ENCODE measurements at places on chromosomes 13 and 19.

GRCh38 chr13:74171641-74172040 lies 37.4 kb upstream of the KLF12 start:
- no peak for DNase-seq

DNA sequence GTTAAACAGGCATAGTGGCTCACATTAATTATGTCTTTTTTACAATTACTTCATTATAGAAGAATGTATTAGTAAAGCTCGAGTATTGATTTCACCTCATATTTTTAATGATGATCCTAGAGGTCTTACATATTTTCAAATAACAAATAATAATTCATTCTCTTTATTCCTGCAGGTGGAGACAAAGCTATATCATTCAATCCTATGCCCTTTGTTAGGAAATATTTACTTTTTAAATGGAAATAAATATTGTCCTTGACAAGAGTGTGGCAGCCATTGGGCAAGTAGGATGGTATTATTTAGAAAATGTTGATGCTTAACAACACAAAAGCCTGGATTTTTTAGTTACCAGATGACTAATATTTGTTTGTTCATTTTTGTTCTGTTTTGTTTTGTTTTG lies 127.6 kb downstream of the COG6 start:
- DNase-seq = no peak

- peak; percentile 26 for DNase-seq
Observed at GRCh38 chr19:5130371-5131030, 161.6 kb downstream of the KDM4B start.

DNA sequence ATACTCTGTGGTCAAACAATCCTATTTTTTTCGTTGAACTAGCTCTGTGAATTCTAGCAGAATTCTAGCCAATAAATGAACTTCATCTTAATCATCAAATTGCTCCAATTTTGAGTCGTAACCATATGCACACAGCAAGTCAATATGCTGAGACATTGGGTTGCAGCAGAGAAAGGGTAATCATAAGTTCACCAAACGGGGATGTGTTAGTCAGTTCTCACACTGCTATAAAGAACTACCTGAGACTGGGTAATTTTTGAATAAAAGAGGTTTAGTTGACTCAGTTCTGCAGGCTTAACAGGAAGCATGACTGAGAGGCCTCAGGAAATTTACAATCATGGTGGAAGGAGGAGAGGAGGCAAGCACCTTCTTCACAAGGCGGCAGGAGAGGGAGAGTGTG lies 67.7 kb upstream of the ABCC4 start:
- DNase-seq = no peak

DNA sequence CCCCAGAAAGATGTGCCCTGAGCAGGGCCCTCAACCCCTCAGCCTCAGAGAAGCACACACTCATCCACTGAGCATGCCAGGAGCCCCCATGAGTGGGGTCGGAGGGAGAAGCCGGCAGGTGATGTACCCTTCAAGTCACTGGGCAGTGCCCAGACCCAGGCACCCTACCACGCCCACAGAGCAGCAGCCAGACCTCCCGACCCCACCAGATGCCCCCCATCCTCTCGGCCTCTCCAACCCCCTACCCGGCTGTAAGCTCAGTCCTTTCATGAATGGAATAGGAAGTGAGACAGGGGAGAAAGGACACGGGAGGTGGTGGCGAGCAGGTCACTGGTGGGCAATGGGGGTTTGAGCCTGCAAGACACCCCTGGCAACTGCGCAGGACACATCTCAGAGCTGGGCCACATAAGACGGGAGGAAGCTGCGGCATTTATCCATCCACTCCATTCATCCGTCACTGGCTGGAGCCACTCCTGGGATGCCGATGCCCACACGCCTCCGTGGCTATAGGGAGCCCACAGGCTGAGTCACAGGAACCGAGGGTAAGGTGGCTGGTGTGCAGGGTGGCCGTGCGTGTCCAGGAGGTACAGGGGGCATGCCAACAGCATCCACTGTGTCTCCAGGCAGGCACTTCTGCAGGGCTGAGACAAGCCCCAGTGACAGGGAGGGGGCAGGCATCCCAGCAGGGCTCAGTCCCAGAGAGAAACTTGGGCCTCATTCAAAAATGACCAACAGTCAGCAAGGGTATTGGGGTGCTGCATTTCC lies 23.8 kb upstream of the VSTM2B start:
- DNase-seq = no peak

DNA sequence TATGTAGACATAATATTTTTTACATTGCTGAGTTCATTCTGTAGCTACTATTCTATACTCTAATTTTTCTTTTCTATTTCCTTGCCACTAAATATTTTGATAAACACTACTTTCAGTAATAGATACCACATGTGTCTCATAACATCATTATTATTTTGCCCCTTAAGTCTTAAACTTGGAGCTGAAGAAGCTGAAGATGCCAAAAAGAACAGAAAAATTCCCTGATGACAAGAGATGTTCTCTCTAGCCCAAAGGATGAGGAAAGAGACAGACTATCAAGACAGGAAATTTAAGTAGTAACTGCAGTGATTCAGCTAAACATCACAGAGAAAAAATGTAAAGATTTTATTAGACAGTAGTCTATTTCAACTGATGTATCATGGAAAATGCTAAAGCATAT lies 322.0 kb upstream of the KLHL1 start:
- no peak for DNase-seq

DNA sequence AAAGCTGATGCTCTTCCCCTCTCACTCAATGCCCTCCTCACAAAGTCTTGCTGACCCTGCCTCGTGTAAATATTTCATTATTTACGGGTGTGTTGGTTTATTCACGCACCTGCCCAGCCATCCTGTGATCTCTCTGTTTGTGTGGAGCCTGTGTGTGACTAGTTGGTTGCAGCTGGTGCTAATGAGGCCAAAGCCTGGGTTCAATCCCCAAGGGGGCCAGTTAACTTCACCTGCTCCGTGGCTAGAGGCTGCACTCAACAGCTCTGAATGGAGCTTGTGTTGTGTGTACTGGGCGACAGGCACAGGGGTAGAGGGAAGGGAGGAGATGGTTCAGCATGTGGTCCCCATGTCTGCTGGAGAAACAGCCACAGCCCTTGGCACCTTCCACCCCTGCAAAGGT lies 109.5 kb downstream of the DNAJC15 start:
- DNase-seq = no peak

- DNase-seq = no peak
Observed at GRCh38 chr13:42741914-42742313, 39.5 kb upstream of the FAM216B start.

DNA sequence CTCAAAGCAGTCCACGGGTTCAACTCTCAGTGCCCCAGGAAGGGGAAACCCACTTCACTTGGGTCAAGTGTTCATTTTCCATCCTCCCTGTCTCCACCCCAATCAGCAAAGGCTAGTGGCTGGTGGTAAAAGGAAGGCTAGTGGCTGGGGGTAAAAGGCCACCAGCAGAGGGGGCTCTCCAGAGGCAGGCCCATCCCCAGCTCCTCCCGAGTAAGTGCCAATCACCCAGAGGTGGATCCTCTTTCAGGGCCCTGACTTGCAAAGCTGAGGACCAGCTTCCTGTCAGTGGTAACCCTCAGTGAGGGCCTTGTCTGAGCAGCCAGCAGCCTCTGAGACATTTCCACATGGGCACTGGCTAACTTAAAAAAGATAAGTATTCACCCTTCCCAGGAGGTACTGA lies 22.0 kb upstream of the TPT1 start:
- no peak for DNase-seq

GRCh38 chr13:42766016-42766415 lies 15.4 kb upstream of the FAM216B start:
- no peak for DNase-seq

DNA sequence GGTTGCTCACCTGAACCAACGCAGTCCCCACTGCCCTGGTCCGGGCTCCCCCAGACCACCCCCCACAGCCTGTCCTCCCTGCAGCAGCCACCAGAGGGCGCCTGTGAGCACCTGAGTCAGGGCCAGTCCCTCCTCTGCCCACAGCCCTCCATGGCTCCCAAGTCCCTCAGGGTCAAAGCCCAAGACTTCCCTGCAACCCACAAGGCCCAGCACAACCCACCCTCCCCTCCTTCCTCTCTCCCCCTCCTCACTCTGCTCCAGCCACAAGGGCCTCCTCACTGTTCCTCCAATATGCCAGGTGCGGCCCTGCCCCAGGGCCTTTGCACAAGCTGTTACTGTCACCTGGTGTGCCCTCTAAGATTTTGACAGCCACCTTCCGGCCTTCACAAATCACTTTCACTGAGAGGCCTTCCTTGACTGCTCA lies 10.9 kb downstream of the GNA15 start:
- DNase-seq = peak; percentile 38

DNA sequence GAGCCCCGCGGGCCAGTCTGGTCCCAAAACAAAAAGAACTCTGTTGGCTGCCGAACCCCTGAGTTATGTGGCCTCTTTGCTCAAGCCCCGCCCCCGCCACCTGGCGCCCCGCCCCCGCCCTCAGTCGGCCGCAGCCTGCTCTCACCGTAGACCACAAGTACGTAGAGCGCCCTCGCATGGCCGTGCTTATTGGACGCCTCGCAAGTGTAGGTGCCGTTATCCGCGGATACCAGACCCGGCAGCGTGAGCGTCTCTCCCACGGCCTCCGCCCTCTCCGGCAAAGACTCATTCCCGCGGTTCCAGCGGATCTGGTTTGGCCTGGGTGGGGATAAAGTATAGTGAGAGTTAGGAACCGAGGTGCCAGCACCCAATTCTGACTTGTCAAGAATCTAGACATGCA lies 5.5 kb upstream of the ZNF428 start:
- DNase-seq = peak; percentile 80

DNA sequence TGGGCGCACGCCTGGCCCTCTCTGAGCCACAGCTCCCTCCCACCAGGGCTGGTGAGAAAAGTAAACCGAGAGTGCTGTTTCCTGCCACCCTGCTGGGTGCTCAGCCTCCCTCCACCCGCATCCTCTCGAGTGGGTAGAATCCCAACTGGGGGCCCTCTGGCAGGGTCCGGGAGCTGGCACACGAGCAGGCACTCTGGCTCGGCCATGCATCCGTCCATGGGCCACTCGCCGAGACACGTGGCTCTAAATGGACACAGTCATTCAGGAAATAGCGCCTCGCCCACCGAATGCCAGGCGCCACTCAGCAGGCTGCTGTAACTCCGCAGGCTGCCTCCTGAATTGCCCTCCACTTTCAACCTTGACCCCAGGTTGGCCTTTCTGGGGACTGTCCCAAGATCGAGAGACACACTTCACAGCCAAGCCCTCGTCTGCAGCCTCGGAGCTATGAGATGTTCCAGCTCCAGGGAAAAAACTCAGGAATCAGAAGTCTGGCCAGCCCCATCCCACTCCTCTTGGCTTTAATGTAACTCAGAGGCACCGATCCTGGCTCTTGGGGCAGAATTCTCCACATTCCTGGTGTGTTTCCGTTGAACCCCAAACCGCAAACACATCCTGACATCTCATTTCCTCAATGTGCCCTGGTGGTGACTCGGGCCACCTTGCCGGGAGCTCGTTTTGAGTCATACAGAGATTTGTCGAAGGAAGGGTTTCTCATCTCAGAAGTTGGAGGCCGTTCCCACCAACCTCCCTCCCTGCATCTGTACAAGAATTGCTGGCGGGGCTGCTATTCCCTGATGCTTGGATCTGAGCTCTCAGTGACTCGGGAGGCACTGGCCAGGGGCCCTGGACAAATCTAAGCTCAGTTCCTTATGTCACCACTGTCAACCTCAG lies 14.1 kb downstream of the KLF2 start:
- peak; percentile 49 for DNase-seq

DNA sequence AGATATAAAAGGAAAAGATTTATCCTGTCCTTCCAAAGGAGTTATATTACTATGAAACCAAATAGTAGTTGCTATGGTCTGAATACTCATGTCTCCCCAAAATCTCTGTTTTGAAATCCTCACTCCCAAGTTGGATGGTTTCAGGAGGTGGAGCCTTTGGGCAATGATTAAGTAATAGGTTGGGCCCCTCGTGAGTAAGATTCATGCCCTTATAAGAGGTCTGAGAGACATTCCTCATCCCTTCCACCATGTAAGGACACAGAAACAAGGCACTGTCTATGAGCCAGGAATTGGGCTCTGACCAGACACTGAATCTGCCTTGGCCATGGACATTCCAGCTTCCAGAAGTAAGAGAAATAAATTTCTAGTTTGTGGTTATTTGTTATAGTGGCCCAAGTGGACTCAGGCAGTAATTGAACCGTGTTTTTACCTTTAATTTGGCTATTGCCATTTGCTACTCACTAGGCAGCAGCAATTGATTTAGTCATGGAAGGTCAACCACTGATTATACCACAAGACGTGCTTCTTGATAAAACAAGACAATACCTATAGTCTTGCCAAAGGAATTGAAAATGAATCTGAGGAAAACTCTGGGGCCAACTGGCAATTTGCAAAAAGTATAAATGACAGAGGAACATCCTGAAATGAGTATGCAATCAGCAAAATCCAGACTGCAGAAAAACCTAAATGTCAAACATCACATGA lies 717.4 kb upstream of the SPRY2 start:
- no peak for DNase-seq

DNA sequence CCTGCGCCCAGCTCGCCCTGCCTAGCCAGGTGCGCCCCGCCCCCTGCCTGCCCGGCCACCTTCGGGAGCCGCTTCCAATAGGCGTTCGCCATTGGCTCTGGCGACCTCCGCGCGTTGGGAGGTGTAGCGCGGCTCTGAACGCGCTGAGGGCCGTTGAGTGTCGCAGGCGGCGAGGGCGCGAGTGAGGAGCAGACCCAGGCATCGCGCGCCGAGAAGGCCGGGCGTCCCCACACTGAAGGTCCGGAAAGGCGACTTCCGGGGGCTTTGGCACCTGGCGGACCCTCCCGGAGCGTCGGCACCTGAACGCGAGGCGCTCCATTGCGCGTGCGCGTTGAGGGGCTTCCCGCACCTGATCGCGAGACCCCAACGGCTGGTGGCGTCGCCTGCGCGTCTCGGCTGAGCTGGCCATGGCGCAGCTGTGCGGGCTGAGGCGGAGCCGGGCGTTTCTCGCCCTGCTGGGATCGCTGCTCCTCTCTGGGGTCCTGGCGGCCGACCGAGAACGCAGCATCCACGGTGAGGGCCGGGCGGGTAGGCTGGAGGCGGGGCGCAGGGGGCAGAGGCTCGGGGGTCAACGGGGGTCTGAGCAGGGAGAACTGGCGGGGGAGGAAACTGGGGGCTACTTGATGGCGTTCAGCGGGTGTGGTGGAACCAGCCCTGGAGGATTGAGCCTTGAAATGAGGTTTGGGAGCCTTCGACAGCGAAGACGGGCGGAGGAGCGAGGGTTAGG lies at the start of gene SPINT2:
TSS of gene SPINT2 (plus strand) at position 88 of the 727 bp plus-strand sequence. CDS start at position 408, 320 bp downstream.
- DNase-seq = no peak

DNA sequence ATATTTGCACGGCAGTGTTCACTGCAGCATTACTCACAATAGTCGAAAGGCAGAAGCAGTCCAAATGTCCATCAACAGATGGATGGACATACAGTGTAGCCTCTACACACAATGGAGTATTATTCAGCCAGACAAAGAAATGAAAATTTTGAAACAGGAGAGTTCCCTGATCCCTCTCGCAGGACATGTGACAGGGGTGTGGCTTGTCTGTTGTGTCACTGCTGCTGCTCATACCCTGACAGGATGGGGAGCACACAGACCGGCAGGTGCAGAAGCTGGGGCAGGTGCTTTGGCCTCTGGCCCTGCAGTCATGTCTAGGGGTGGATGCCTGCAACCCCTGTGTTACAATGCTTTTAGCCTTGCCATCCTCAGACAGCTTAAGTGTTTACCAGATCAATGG lies 204.3 kb downstream of the EFNB2 start:
- DNase-seq = no peak

- no peak for DNase-seq
Observed at GRCh38 chr13:110616103-110617101, 1.1 kb downstream of the NAXD start.
